MCF 10A (cell line): ENCODE measurements at places on chromosomes 3 and 15. TPM values are rescaled to one million over a fixed set of nuclear protein-coding genes. Genes with fewer than 3 reads are reported as not detected.

The TEX9 gene
- 6.3 and 6.8 TPM in 2 replicates for total RNA-seq

The DNAH12 gene
- 0.47 and 0.58 TPM in 2 replicates for total RNA-seq

The SPATA12 gene
- 0.12 TPM in 1 of 2 replicates, not detected in the other for total RNA-seq

The GPR149 gene
- not detected in 2 replicates for total RNA-seq

DNA sequence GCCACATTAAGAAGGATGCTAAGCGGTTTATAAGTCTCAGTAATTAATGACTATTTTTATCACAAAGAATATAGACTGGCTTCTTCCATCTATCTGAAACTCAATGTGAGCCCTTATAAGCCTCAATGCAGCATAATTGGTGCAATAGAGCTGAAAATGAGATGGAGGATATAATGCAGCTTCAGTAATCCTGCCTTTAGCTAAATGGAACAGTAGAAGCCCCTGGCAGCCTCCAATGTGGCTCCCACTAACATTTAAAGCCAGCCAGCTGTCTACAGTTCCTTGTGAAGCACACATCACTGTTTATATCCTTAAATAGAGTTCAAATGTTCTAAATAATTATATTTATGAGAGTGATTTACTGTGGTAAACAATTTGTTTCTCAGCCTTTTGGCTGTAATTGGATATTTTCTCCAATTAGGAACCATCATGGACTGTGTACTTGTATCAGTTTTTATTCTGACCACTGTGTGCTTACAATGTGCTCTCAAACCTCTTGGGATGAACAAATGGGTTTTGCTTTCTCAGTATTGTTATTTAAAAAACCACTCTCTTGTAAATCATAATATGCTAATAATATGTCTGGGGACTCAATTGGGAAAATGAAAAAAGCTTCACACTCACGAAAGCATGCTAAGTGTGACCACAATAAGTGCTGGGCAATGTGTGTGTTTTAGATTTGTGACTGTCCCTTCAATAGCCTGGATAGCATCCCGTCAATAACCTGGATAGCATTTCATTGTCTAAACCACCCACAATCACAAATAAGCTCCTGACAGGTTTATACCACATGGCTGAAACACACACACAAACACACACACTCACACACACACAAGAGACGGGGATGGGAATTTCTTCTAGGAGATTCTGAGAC is 366.6 kb downstream of the GBE1 start:
- H3K4me3 ChIP-seq: no peak overlapping the region
- H3K36me3 ChIP-seq: no peaks in the 10 kb centered on the region
- no peaks in the 10 kb centered on the region for H3K4me1 ChIP-seq
- no peak for DNase-seq

- no peaks in the 10 kb centered on the region for H3K4me1 ChIP-seq
- no peaks in the 10 kb centered on the region for H3K36me3 ChIP-seq
- H3K27me3 ChIP-seq: no peaks in the 10 kb centered on the region
- no peak overlapping the region for H3K27ac ChIP-seq
- H3K4me3 ChIP-seq: no peak overlapping the region
These were observed 369.6 kb downstream of the OTOL1 start for GRCh38 chr3:161866176-161866575.

DNA sequence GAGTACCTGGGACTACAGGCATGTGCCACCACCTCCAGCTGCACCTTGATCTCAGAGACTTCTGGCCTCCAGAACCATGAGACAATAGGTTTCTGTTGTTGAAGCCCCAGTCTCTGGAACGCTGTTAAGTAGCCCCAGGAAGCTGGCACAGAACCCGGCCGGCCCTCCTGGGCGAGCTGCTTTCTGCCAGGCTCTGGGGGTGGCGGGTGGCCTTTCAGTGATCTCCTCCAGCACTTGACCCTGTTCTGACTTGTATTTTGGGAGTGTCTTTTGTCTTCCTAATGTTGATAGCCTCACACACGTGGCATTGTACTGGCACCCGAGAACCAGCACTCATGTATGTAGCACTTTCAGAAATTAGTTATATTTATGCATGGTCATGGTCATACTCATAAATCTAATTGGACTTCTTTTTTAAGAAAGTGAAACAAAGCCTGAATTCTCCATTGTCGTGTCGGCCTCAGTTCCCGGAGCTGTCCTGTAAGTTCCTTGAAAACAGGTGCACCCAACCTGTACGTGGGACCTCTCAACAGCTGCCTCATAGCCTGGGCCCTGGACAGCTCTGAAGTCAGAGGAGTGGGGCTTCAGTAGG is 74.0 kb downstream of the TFRC start:
- DNase-seq: no peak
- H3K36me3 ChIP-seq: no peaks in the 10 kb centered on the region
- H3K27me3 ChIP-seq: peaks cover 12% of the 10 kb centered on the region
- H3K4me1 ChIP-seq: no peaks in the 10 kb centered on the region
- no peak overlapping the region for H3K27ac ChIP-seq

GRCh38 chr3:172982736-172983364 is 158.2 kb downstream of the SPATA16 start:
- no peaks in the 10 kb centered on the region for H3K4me1 ChIP-seq
- H3K27me3 ChIP-seq: peaks cover 76% of the 10 kb centered on the region
- DNase-seq: peak; percentile 4
- H3K36me3 ChIP-seq: no peaks in the 10 kb centered on the region

DNA sequence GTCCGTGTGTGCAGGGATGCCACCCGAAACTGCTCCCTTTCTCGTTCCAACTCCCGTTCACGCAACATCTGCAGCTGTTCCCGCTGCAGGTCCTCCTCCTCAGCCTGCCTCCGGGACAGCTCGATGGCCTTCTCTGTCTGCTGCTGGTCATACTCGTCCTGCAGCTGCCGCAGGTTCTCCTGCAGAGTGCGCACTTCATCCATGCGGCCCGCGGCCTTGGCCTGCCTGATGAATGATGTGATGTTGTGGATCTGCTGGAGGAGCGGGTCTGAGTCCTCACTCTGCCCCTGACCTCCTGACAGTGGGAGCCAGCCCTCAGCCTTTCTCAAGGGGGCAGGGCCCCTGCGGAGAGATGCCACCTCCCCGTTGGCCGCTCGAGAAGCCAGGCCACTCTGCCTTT is 9.4 kb upstream of the MRPS25 start:
- no peak overlapping the region for H3K27ac ChIP-seq
- peaks cover 90% of the 10 kb centered on the region for H3K36me3 ChIP-seq
- no peak overlapping the region for H3K4me3 ChIP-seq
- no peaks in the 10 kb centered on the region for H3K4me1 ChIP-seq

DNA sequence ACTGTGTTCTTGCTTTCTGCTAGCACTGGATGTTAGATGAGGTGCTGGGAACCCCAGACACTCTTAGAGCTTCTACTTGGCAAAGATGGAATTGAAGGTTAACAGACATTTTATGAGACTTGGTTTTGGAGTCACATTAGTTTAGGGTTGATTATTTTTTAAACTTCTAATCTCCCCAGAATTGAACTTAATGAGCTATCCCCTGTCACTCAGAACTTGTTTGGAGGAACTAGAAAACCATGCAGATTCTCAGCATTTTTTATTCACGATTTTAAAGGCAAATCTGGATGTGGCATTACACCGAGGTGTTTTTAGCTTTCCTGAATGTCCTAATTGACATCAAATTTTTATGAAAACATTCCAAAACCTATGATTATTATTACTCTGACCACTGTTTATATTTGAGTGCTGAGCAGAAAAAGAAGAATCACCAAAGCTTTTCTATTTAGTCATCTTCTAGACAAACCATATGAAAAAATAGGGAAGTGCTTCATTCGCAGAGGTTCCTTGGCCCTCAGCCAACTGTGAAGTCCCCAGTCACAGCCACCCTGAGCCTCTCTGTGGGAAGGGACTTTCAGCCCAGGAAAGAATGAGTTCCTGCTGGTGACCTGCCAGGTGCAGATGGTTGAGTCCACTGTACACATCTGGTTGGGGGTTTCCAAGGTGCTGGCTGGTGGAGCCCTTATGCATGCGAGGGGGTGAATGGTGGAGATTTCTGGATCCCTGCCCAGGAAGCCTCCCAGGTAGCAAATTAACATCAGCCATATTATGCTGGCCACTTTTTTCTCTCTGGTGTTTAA is 196.0 kb upstream of the TOPAZ1 start:
- no peaks in the 10 kb centered on the region for H3K36me3 ChIP-seq
- no peaks in the 10 kb centered on the region for H3K4me1 ChIP-seq
- H3K27me3 ChIP-seq: no peaks in the 10 kb centered on the region
- DNase-seq: no peak

GRCh38 chr3:46812237-46812791 is 50.9 kb downstream of the MYL3 start:
- H3K4me3 ChIP-seq: no peak overlapping the region
- peak; percentile 58 for DNase-seq
- H3K36me3 ChIP-seq: no peaks in the 10 kb centered on the region
- no peak overlapping the region for H3K27ac ChIP-seq

DNA sequence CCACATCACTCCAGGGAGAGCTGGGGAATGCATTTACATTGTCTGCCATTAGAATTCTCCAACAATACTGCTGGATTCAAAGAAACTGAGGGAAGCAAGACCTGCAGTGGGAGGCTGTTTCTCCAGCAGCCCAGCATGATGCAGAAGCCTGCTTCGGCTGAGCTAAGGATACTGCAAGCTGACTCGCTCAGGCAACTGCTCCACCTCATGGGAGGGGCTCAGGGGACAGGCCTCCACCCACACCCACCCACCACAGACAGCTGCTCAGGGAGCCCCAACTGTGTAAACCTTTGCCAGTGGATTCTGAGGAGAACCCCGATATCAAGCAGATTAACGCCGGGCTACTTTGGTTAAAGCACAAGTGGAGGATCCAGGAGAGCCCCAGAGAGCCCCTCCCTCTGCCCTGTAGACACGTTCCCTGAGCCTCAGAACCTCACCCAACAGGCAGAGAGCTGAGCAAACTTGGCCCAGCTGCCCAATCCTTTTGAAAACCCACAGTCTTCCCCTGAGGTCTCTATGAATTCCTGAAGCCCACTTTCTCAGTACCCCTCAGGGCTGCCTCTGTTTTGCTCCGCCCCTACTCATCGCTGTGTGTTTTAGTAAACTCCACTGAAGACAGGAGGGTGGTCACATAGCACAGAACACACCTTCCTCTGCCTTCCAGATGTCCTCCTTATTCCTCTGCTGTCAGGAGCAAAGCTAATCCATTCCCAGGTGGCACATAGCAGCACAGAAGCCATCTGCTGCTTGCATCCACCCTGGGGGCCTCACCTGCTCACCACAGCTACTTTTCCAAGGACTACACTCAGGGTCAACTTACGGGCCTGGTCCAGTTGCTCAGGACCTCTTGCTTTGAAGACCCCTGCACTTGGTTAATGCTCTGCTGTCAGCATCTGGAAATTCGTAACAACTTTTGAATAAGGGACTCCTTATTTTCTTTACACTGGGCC is 269.0 kb downstream of the ABHD5 start:
- no peak for DNase-seq
- H3K36me3 ChIP-seq: no peaks in the 10 kb centered on the region
- H3K27me3 ChIP-seq: peaks cover 19% of the 10 kb centered on the region
- H3K27ac ChIP-seq: no peak overlapping the region
- H3K4me3 ChIP-seq: no peak overlapping the region
- peaks cover 6% of the 10 kb centered on the region for H3K4me1 ChIP-seq

GRCh38 chr15:83283813-83284558 is 478 bp downstream of the BNC1 start:
- peak overlapping the region; percentile 99 for H3K4me3 ChIP-seq
- no peak for DNase-seq
- H3K27me3 ChIP-seq: no peaks in the 10 kb centered on the region
- H3K4me1 ChIP-seq: peaks cover 59% of the 10 kb centered on the region
- H3K27ac ChIP-seq: peak overlapping the region; percentile 99
- H3K36me3 ChIP-seq: peaks cover 48% of the 10 kb centered on the region

DNA sequence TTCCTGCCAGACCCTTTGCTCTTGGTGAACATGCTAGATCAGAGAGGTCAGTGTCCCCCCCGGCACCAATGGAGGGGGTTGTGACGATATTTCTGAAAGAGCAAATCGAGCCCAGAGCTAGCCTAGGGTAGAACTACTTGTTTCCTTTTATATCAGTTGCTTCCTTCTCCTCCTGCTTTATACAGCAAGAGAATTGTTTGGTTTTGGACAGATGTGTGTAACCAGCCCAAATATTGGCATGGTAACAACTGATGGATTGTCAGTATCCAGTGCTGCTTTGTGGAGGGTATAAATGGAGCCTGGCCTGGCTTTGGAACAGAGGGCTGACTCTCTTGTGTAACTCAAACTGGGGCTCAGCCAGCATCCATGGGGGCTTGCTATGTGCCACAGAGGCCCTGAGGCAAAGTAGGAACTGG is 27.2 kb downstream of the SNX1 start:
- peaks cover 95% of the 10 kb centered on the region for H3K36me3 ChIP-seq
- no peak for DNase-seq
- H3K4me1 ChIP-seq: no peaks in the 10 kb centered on the region
- no peak overlapping the region for H3K27ac ChIP-seq

DNA sequence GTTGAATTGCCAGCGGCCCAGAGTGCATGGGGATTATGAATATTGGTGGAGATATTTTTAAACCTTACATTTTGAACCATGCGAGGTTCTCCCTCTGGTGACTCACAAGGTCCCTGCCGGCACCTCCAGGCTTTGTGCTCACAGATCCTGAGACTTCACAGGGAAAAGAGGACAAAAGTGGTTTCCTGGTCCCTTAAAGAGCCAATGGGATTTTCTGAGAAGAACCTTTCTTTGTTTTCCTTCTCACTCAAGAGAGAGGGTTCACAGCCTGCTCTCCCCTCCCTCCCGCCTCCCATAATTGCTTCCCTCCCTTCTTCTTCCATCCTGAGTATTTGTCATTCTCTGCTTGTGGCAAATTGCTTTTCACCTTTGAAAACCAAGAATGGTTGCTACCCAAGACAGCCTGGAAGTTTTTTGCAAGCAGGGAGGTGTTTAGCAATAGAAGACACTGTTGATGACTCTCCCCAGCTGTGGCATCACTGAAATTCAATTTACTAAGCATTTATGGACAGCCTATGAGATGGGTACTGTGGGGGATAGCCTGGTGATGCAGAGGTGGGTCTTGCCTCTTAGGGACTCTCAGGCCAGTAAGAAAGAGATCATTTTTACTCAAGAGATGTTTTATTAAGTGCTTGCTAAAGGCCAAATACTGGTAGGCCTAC is 76.6 kb downstream of the CPN2 start:
- peaks cover 7% of the 10 kb centered on the region for H3K36me3 ChIP-seq
- H3K4me3 ChIP-seq: no peak overlapping the region
- peak; percentile 41 for DNase-seq
- H3K27me3 ChIP-seq: no peaks in the 10 kb centered on the region

- no peak overlapping the region for H3K27ac ChIP-seq
- no peaks in the 10 kb centered on the region for H3K27me3 ChIP-seq
- no peaks in the 10 kb centered on the region for H3K4me1 ChIP-seq
- no peak for DNase-seq
These were observed 232.6 kb downstream of the ABHD5 start for GRCh38 chr3:43923104-43923882.
